Hepatic stellate cell (primary cell): ENCODE measurements at places on chromosomes 3 and 15.

- DNase-seq = no peak
These were observed 57.5 kb downstream of the P2RY1 start for GRCh38 chr3:152892446-152892845.

- no peak for DNase-seq
These were observed 223.7 kb upstream of the SEMA6D start for GRCh38 chr15:47493357-47494247.

GRCh38 chr3:167160781-167161180 is 219.3 kb downstream of the ZBBX start:
- DNase-seq = no peak

- no peak for DNase-seq
These were observed 6.4 kb upstream of the EID1 start for GRCh38 chr15:48871542-48871941.

- no peak for DNase-seq
These were observed 97.1 kb downstream of the LSAMP start for GRCh38 chr3:116348216-116348615.

GRCh38 chr3:51637144-51637940 is 33.7 kb upstream of the TEX264 start:
- no peak for DNase-seq

GRCh38 chr15:29889542-29890329 is 67.5 kb upstream of the TJP1 start:
- DNase-seq = no peak

DNA sequence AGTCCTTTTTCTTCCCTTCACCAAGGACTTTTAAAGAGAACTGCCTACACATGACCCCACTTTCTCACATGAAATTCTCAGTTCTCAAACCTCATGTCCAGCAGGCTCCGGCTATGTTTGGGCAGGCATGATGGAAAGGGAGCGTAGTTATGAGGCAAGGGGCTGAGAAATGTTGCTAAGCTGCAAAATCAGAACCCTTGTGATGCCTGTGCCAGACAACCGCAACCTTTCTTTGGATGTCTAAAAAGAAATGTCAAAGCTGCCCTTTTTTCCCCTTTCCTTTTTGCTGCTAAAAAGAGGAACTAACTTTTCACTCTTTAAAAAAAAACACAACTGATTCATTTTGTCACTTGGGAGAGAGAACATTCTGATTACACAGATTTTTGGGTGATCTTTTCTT is 19.2 kb downstream of the GNB4 start:
- DNase-seq = no peak

GRCh38 chr3:118688396-118688884 is 346.2 kb downstream of the IGSF11 start:
- DNase-seq = no peak

- DNase-seq = peak; percentile 20
These were observed 155.2 kb downstream of the FAM43A start for GRCh38 chr3:194840661-194841514.

DNA sequence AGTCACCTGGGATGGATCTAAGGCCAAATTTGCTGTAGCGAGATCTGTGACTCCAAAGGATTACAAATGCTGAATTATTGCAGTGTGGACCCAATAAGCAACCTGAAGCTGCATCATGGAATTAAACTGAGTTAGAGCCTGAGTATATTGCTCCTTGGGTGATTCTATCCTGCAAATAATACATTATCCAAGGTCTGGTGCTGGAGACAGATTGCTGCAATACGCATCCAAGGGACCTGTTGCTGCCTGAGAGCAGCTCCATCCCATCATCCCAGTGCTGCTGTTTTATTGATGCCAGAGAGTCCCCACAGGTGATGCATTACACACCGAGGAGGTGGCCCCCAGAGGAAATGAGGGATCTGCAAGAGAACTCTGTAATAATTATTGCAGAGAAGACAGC is 31.6 kb upstream of the PCSK6 start:
- no peak for DNase-seq

DNA sequence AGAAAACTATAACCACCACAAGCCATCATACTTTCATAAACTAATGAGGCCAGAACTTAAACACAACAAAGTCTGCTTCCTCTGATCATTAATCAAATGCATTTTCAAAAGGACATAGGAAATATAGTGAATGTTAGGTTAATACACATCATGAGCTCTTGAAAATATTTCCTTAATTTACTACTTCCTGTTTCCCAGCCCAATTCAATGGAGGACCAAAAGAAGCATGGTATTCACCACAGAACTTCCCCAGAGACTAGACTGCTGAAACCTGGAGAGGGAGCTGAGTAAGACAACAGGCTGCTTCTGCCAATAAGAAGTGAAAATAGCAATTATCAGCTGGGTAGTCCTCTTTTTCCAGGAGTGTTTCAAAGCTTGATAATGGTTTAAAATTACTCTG is 250.3 kb downstream of the ULK4 start:
- peak; percentile 17 for DNase-seq

GRCh38 chr3:137709011-137709601 is 55.0 kb upstream of the SOX14 start:
- DNase-seq = no peak
